Stimulated activated naive CD8-positive, alpha-beta T cell treated with anti-CD3 and anti-CD28 coated beads, Interleukin-15, Interleukin-2, amounts not matched to agents 100 U/mL and 50 U/mL, for 24 hours (primary cell): ENCODE measurements at places on chromosomes 2 and 18.

GRCh38 chr2:68800027-68800401, 65.4 kb downstream of the ARHGAP25 start:
- DNase-seq, result no peak

GRCh38 chr2:136185981-136186776, 68.2 kb upstream of the CXCR4 start:
- no peak for DNase-seq

DNA sequence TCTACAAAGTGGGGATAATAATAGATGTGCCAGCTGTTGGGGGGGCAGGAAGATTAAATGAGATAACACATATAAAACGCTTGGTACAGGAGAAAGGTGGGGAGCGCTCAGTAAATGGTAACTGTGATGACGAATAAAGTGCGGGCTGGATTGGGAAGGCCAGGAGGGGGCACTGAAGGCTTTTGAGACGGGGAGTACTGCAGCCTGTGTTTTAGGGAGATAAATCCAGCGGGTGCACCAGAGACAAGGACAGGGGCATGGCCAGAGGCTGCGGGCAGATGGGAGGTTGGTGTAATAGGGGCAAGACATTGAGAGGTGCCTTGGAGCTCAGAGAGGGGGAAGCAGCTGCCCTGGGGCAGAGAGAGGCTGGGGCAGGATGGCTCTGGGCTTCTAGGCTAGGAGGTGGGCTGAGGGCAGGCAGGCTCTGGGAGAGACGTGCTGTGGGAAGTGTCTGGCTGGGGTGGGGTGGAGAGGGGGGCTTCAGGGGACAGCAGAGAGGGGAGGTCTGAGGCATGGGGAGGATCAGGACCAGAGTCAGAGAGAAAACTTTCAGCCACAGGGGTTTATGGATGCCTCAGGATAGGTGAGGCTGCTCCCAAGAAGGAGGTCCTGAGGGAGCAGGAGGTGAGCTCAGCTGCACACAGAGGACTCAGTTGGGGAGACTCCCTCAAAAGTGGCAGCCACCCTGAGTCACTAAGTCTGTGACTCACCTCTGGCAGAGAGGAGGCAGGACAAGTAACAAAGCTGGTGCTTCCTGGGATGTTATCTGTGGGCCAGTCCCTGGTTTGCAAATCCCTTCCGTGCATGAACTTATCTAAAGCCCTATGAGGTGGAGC, 18.8 kb downstream of the TEX44 start:
- DNase-seq, result peak; percentile 74

- DNase-seq, result no peak
Measured at GRCh38 chr2:239894276-239894675, 130.9 kb downstream of the NDUFA10 start.

GRCh38 chr2:226691255-226691654, 108.4 kb downstream of the IRS1 start:
- no peak for DNase-seq

- no peak for DNase-seq
Measured at GRCh38 chr18:46622999-46623398, 34.0 kb downstream of the LOXHD1 start.

- DNase-seq, result no peak
Measured at GRCh38 chr2:191417746-191418145, 172.5 kb downstream of the MYO1B start.

- DNase-seq, result no peak
Measured at GRCh38 chr2:127103243-127104165, 3.5 kb downstream of the BIN1 start.

DNA sequence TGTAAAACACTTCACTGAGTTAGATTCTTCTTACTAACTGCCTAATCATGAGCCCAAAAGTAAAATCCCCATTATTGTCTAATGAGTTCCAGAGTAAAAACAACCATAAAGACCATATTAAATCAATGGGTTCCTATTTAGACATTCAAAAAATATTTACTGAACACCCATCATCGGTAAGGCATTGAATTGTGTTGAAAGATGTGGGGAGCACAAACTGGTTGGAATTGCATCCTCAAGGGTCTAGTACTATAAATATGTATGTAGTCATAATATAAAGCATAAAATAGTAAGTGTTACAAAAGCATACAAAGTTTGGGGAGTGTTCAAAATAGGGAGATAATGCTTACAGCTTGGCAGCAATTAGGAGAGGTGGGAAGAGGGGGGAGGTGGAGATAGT, 3.0 kb upstream of the MARCHF4 start:
- DNase-seq, result no peak

DNA sequence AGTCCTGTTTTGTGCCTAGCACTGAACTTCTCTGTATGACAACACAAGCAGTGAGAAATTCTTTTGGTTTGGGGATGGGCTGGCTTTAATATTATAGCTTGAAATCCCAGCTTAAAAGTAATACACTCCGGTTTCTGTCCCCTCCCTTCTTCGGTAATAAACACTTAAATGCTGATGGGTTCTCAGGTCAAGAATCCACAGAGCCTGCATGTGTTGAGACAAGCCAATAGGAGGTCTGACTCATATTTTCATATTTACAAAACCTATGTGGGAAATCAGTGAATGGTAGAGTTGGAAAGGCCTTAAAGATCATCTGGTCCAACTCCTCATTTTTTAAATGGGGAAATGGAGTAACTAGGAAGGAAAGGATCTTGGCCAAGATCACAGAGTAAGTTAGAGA, 47.5 kb downstream of the VSNL1 start:
- DNase-seq, result no peak

DNA sequence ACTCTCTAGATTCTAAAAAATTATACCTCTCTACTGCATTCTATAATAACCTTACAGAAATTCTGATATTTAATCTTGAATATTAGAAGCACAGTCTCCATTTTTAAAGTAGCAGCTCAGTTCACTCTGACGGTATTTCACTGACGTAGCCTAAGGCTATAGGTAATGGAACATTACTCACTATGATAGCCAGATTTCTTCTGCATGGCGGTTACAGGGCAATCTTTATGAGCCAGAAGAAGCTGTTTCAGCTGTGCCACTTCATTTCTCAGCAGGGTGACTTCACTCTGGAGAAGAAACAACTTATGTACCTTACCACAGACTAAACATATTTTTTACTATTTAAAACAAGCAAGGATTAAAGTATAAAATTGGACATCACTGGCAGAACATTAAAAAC, 75.3 kb upstream of the CHN1 start:
- DNase-seq, result no peak

DNA sequence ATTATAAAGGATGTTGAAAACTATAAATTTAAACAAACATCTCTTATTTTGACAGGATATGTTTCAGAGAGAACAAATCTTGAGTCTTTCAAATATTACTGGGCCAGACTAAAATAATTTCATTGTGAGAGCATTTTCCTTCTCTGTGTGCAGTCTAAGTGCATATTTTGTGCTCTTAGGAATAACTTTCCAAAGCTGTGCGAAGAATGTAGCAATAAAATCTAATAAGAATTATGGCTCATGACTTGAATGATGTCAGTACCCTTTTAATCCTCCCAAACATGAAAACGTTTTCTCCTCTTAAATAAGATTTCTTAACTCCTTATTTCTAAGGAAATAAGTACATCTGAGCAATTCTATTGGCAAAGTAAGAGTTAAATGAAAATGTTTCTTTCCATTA, 76.2 kb upstream of the EFEMP1 start:
- DNase-seq, result no peak

DNA sequence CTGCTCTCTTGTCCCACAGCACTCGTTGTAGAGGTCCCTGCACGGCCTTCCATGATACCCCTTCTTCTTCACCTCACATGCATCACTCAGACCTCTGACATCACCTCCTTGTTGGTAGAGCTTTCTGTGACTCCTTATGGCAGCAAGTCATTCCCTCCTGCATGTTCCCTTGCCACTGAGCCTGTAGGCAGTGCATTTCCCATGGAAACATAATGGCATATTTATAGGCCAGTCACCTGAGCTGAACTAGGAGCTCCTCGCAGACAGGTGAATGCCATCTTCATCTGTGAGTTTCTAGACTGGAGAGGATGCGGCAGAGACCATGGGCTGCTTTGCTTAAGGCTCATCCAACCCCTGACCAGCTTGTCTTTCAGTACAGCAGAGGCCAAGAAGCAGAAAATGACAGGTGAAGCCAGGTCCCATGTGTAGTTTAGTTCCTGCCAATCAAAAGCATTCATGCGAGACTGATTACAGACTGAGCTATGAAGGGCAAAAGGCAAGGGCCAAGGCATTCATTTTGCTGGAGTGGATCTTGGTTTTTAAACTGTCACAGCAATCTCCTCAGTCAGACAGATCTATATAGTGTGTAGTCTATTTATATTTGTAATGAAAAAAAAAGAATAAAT, 59.4 kb upstream of the NEDD4L start:
- no peak for DNase-seq

- no peak for DNase-seq
Measured at GRCh38 chr2:187574969-187575750, 20.9 kb upstream of the TFPI start.

DNA sequence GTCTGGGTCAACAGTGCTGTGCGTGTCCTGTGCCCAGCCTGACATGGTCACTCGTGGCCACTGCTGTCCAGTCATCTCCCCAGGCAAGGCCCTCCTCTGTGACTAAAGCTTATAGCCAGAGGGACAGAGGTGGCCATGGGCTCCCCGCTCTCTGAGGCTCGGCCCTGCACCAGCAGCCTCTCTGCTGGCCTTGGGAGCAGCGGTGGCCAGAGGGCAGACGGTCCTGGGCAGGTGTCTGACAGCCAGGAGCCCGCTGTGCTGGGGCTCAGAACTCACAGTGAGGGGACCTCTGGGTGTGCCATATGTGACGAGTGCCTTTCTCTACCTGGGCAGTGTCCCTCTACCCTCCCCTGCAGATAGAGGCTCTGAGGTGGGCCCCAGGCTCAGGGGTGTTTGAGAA, 98.7 kb downstream of the FAM210A start:
- DNase-seq, result no peak

GRCh38 chr2:10224734-10225133, 78.0 kb upstream of the HPCAL1 start:
- no peak for DNase-seq
